ENCODE measurements at places on chromosomes 16 and 17.
A peak's percentile ranks its signal among the peaks of the same experiment; 100 is the strongest.

GRCh38 chr16:51429041-51429440, 278.0 kb upstream of the SALL1 start:
- DNase-seq = no peak

DNA sequence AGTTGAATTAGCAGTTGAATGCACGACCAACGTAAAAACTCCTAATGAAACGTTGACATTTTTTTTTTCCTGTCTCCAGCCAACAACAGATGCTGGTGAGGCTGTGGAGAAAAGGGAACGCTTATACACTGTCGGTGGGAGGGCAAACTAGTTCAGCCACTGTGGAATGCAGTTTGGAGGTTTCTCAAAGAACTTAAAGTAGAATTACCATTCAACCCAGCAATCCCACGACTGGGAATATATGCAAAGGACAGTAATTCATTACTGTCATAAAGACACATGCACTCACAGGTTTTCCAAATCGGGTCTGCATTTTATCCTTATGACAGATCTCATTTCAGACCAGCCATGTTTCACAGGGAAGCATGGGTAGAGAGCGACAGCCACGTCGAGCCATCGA, 3.5 kb upstream of the WFDC1 start:
- no peak for DNase-seq

DNA sequence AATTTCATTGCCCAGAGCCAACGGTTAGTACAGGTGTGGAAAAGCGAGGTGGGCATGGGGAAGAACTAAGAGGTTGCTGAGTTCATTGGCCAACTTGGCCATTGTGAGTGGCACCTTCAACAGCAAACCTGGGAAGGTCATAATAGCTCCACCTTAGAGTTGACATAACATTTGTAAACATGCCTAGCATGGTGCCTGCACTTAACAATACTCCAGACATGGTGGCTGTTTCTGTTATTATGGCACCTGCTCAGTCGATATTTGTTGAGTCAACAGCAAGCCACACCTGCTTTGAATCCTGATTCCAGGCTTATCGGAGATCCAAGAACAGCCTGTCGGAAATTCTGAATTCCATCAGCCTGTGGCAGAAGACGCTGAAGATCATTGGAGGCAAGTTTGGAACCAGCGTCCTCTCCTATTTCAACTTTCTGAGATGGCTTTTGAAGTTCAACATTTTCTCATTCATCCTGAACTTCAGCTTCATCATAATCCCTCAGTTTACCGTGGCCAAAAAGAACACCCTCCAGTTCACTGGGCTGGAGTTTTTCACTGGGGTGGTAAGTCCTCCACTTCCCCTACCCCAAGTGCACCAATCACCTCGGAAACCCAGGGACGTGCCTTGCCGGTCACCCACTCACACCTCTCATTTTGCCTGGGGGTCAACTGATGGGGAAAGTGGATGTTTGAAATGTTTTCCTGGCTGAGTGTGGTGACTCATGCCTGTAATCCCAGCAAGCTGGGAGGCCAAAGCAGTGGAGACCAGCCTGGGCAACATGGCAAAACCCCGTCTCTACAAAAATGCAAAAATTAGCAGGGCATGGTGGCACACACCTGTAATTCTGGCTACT, 46.0 kb downstream of the TMC5 start:
- no peak for DNase-seq

DNA sequence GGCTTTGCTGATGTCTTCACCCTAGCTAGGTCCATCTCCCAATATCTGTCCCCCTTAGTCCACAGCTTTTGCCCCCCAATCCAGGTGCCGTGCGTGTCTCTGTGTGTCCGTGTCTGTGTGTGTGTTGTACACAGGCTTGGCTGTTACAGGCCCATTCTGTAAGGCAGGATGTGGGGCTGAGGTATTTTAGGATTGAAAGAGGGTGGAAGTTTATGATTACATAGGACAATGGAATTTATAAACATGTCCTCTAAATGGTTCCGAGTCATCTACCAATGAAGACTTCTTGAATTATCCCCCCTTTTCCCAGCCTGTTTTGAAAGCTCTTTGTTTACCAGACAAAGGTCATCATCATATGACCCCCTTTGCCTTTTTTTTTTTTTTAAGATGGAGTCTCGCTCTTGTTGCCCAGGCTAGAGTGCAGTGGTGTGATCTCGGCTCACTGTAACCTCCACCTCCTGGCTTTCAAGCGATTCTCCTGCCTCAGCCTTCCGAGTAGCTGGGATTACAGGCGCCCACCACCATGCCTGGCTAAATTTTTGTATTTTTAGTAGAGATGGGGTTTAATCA, 21.9 kb downstream of the ACE start:
- DNase-seq = no peak

DNA sequence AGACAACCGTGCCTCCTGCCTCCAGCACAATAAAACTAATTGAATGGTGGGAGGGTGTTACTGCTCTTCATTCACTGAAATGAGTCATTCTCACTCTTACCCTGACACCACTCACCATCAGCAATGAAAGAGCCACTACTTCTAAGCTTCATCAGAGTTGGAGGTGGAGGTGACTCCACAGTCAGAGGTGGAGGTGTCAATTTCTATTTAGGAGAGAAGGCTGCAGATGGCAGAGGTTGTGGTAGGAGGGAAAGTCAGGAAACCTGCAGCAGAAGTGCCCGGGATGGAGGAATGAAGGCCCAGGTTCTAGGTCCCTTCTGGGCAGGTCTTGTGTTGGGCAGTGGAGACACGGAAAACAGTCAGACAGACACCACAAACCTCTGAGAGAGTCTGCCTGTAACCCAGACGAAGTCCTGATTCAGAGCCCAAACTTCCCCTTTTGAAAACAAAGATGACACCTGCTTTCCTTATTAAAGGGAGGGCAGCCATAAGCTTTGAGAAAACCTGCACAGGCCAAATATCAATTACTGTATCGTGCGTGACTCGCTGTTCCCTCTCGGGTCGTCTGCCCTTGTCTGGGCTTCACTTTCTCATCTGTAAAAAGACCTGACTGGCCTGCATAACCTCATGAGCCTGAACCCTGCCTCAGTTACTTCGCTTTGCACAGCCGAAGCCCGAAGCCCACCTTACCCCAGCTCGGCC, 668 bp downstream of the ATPAF2 start:
- DNase-seq = no peak

DNA sequence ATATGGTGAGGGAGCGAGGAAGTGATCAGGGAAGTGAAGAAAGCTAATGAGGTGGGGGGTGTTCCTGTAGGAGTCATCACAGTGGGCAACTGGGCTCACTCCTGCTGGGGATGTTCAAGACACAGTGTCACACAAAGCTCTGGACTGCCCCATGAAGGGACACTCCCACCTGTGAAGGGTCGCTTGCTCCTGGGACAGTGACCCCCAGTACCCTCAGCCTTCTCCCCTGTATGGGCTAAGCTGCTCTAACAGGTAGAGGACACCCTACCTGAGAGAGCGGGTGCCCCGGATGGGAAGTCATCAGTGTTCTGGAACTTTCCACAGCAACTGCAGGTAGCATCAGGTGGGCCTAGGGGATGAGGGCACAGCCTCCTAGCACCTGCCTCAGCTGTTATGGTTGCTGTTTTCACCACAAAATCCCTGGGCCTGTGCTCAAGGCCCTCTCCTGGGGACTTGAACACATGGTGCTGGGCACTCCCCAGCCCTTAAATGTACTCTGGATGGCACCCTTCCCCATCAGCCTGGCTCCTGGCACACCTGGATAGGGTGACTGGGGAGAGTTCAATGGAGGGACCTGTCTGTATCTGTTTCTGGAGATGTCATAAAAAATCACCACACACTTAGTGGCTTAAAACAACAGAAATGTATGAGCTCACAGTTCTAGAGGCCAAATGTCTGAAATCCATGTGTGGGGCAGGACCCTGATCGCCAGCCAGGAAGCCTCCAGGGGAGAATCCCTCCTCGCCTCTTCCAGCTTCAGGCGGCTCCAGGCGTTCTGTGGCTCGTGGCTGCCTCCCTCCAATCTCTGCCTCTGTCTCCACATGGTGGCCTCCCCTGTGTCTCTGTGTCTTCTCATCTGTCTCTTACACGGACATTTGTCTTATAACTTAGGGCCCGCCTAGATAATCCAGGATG, 104.0 kb upstream of the CDH5 start:
- DNase-seq = no peak

GRCh38 chr17:59315866-59316265, 15.6 kb upstream of the YPEL2 start:
- DNase-seq = no peak

DNA sequence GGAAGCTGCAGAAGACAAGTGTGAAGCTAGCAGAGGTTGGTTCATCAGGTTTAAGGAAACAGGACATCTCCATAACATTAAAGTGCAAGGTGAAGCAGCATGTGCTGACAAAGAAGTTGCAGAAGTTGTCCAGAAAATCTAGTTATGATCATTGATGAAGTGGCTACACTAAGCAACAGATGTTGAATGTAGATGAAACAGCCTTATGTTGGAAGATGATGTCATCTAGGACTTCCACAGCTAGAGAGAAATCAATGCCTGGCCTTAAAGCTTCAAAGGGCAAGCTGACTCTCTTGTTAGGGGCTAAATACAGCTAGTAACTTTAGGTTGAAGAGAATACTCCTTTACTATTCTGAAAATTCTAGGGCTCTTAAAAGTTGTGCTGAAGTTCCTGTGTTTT, 340.2 kb upstream of the SOX9 start:
- no peak for DNase-seq

DNA sequence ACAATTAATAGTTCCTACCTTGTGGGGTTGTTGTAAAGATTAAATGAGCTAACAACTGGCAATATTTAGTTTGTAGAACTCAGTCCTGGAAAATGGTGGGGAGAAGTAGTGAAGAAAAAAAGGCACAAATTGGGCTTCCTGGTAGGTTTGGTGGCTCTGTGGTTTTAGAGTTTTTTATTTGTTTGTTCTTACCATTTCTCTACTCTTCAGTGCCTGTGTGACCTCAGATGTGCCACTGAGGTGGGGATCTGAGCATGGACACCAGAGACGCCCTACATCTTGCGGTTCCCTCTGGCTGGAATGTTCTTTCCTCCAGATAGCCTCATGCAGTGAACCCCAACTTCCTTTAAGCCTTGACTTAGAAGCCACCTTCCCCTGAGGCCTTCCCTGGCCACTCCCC, 7.7 kb downstream of the ZBTB4 start:
- no peak for DNase-seq

GRCh38 chr17:38427160-38427949, 909 bp upstream of the ARHGAP23 start:
- no peak for DNase-seq

- peak; percentile 76 for DNase-seq
These were observed at the start of gene MLLT6 for GRCh38 chr17:38704606-38705522. Gene MLLT6, plus strand, starts transcription at chr17:38705273. Its CDS starts 360 bp downstream, at chr17:38705633.

DNA sequence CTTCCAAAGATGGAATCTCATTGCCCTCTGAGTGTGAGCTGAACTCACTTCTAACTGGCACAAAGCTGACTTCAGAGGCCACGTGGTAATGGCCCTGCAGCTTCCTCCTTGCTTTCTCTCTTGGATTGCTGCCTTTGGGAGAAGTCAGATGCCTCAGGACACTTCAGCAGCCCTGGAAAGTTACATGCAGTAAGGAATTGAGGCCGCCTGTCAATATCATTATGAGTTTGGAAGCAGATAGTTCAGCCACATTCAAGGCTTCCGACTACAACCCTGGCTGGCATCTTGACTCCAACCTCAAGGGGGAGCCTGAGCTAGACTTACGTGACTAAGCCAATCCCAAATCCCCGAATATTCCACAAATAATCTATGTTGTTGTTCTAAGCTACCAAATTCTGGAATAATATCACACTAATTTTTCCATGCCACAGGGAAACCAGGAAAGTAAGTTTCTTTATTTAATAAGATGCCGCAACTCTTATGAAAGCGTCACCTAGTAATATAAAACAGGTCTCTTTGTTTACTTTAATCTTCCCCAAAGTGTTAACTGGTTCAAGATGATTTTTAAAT, 13.6 kb downstream of the CEP20 start:
- no peak for DNase-seq

DNA sequence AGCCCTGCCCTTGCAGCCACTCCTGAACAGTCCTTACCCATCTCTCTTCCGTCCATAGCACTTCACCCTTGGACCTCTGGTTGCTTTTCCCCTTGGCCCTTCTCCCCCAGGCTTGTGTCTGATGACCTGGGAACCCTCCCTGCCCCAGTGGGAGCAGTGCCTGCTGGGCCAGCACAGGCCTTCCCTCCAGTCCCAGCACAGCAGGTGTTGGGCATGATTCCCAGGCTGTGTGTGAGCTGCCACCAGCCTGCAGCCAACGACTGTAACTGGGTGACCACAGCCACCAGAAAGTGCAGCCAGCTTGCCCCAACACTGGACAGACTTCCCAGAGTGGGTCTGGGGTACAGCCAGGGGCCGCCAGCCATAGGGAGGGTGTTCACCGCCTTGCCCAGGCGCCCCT, 30.0 kb downstream of the CRAMP1 start:
- no peak for DNase-seq

- peak; percentile 99 for DNase-seq
These were observed 9.4 kb downstream of the GJC1 start for GRCh38 chr17:44820631-44821212.

GRCh38 chr17:77560381-77560780, 398.1 kb upstream of the TNRC6C start:
- DNase-seq = no peak

GRCh38 chr16:54508351-54508750, 221.8 kb upstream of the IRX3 start:
- DNase-seq = no peak

- no peak for DNase-seq
These were observed at the start of gene NTN1 for GRCh38 chr17:9021158-9021991. Gene NTN1, plus strand, starts transcription at chr17:9021510. Its CDS starts 864 bp downstream, at chr17:9022374.

DNA sequence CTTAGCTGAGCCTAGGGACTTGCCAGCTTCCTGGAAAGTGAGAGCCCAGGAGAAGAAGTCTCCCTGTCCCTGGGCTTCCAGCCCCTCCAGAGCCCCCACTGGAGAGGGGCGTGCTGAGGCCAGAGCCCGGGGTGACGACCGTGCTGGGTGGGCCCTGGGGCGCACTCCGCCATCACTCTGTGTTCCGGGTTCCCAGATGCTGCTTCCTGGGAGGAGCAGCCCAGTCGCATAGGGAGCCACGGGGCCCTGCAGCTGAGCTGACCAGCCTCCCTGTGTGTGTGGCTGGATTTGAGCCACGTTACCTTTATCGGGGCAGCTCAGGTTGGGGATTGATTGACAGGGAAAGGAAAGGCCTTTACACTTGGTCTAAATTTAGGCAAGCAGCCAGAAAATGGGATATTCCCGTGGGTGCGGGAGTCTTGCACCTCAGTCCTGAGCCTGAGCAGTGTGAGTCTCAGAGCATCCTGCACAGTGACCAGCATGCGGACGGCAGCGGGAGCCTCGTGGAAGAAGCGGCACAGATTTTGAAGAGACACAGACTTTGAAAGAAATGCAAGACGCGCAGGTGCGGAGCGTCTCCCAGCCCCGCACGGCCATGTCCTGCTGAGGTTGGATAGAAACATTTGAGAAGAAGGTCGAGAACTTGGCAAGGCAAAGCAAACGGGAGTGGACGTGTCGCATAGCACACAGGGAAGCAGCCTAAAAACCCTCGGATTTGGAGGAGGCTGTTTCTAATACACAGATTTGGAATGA, 51.3 kb upstream of the ZNF750 start:
- DNase-seq = no peak

DNA sequence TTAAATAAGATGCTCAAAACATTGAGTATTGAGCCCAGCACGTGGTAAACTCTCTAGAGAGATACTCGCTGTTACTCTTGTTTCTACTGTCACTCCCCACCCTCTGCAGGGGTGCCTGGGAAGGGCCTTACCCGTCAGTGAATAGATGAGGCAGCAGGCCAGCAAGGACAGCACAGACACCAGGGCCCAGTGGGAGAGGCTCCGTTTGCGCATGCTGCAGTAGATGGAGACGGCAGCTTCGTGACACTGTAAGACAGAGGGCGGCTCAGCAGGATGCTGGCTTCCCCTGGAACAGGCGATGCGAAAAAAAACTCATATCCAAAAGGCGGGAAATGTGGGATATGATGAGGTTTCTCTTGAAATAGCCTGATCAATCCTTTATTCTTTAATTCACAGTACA, 20.0 kb downstream of the SLC38A8 start:
- DNase-seq = no peak

Data from DMS79 treated with DMSO at 0.1 percent for 48 hours (cell line).